ENCODE measurements at places on chromosomes 7 and 10. TPM values are rescaled to one million over a fixed set of nuclear protein-coding genes. Genes with fewer than 3 reads are reported as not detected.

The FAM25A gene
- not detected for total RNA-seq

The HGF gene
- total RNA-seq = 1.7 TPM

The MMD2 gene
- total RNA-seq = not detected

The DIP2C gene
- 5.7 TPM for total RNA-seq

The SORBS1 gene
- 0.93 TPM for total RNA-seq

The SP4 gene
- total RNA-seq = 29.1 TPM

The EIF5AL1 gene
- 0.93 TPM for total RNA-seq
